T-helper 9 cell (primary cell): ENCODE measurements at places on chromosomes 11 and 22.
A peak's percentile ranks its signal among the peaks of the same experiment; 100 is the strongest.

GRCh38 chr11:64687643-64688533, 35.1 kb downstream of the NRXN2 start:
- no peak for DNase-seq

- DNase-seq: no peak
These were observed 130.1 kb upstream of the ZC3H12C start for GRCh38 chr11:109963101-109963500.

- no peak for DNase-seq
These were observed 31.4 kb downstream of the RSPH14 start for GRCh38 chr22:23110190-23110921.

- DNase-seq: no peak
These were observed 1.9 kb upstream of the LTBP3 start for GRCh38 chr11:65559951-65560537.

- no peak for DNase-seq
These were observed 196.1 kb upstream of the B3GAT1 start for GRCh38 chr11:134607963-134608750.

DNA sequence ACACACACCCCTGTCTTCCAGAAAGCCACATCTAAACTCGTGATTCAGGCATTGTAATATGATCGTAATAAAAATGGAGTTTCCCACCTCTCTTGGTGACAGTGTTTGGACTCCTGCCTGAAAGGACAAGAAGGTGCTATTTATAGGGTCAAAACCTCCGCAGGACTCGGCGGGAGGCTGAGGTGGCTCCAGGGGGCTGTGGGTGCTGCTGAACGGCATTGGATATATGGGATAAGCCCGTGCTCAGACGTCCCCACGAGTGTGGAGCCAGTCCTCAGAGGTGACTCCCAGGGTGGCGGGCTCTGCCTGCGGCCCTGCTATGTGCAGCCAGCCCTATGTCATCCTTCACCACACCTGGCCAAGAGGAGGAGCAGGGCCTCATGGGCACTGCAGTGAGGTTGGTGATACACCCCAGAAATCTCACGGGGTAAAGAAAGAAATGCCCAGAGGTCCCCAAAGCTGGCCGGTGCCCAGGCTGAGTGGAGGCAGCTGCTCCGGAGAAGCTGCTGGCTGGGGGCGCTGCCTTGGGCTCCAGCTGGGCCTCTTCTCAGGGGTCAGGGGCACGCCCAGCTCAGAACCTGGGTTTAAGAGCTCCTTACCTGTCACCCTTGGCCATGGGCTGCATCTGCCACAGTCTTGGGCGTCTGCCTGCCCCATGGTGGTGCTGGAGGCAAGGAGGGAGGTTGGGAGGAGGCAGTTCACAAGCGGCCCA, 5.1 kb upstream of the OSBPL5 start:
- no peak for DNase-seq

GRCh38 chr11:75154646-75155569, 4.0 kb downstream of the SLCO2B1 start:
- DNase-seq: no peak

GRCh38 chr11:130731401-130731800, 184.9 kb downstream of the SNX19 start:
- DNase-seq: no peak

GRCh38 chr11:83007909-83008580, 63.7 kb downstream of the RAB30 start:
- DNase-seq: no peak

GRCh38 chr11:65185171-65185570, 3.4 kb downstream of the CAPN1 start:
- DNase-seq: no peak

- no peak for DNase-seq
These were observed 36.9 kb downstream of the UBASH3B start for GRCh38 chr11:122692444-122692843.

DNA sequence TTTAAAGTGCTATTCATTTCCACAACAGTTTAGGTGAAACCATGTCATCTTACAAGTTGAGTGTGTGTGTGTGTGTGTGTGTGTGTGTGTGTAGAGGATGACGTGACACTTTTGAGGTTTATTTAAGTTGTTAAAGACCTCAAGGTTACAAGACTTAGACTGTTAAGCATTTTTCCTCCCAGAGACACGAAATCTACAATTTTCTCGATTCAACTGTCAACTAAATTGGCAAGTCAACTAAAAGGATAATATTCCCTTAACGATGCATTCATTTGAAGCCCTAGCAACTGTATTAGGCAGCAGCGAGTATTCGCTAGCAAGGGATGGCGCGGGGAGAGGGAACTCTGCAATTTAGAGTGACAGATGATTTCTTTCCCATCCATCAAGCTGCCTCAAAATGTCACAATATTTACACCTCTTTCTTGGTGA, 17.6 kb upstream of the BDNF start:
- DNase-seq: no peak

GRCh38 chr11:44814881-44815592, 88.3 kb downstream of the TSPAN18 start:
- DNase-seq: no peak

DNA sequence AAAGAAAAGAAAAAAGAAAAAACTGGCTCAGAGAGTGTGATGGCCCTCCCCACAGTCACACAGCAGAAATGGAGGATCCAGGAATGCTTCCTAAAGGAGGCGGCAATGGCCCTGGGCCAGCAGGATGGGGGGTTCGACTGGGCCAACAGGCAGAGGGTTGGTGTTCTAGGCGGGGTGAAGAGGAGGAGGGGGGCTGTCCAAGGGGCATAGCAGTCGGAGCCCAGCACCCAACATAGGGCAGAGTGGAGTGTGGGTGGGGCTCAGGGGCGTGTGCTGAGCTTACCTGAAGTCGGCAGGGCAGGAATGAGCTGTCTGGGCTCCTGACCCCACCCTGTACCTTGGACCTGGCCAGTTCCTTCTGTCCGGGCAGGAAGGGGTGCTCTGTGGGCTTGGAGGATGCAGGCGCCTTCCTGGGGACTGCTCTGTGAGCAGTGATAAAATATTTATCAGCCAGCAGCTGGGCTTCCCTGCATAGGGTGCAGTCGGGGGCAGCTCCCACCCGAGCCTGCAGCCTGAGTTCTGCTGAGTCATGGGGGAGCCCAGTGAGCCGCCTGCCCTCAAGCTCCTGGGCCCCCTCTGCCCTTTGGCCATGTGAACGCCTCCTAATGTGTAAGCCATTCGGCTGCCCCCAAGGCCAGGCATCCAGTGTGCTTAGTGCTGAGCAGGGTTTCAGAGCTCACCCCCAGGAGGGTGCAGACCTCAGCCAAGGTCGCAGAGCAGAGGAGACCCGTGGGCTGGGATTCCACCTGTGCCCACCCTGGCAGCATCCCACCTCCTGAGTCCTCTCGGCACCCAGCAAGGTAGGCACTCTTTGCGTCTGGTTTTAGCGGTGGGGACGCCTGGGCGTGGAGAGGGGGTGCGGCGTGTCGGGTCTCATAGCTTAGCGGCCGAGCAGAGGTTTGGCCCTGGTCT, 25.3 kb upstream of the PRR5 start:
- DNase-seq: no peak

- DNase-seq: no peak
These were observed 8.0 kb upstream of the DSCAML1 start for GRCh38 chr11:117805045-117805444.

GRCh38 chr11:67369275-67369674, 4.1 kb downstream of the CLCF1 start:
- DNase-seq: no peak

DNA sequence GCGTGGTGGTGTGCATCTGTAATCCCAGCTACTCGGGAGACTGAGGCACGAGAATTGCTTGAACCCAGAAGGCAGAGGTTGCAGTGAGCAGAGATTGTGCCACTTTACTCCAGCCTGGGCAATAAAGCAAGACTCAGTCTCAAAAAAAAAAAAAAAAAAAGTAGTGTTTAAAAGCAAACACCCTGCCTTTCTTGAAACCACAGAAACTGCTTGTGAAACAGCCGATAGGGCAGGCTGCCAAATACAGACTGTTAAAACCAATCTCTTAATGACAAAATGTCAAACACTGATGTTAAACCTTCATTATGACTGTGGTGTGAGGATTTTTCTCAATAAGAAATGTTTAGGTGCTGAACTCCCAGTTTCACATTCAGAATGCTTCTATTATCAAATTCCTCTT, 27.3 kb downstream of the MARK2 start:
- DNase-seq: peak; percentile 48

GRCh38 chr11:75425422-75425821, 7.6 kb downstream of the KLHL35 start:
- DNase-seq: no peak

DNA sequence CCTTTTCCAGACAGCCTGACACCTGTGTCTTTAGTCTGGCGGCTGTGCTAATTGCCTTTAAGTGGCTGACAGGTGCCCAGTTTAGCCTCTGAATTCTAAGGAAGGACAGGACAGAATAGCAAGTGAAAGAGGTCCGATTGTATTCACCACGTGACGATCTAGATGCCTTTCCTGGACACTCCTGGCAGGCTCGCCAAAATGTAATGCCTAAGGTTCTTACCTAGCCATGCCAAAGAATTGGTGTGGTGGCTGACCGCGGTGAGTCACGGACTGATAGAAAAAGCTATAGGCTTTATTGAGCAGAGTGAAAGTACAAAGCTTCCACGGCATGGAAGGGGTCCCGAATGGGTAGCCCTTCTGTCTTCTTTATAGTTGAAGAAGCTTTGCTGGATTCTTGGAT, 26.7 kb downstream of the ANKRD42 start:
- DNase-seq: no peak

DNA sequence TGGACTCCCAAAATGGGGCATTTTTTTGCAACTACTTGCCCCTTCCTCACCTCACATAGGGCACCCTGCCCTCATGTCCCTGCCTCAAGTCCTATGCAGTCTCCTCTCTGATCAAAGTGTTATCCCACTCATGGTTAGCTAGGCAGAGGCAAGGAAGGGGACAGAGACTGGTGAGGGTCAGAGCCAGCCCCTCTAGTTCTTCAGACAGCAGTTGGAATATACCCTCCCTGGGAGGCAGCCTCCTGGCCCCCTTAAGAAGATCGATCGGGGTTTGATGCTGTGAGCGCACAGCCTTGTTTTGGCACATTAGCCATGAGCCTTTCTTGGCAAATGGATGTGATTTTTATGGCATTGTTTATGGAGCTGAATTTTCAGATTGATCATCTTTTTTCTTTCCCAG, 436.9 kb downstream of the BUD13 start:
- DNase-seq: no peak

GRCh38 chr11:83195143-83195466, 1.6 kb downstream of the ANKRD42 start:
- no peak for DNase-seq
